ENCODE measurements at places on chromosomes 13 and 19.

DNA sequence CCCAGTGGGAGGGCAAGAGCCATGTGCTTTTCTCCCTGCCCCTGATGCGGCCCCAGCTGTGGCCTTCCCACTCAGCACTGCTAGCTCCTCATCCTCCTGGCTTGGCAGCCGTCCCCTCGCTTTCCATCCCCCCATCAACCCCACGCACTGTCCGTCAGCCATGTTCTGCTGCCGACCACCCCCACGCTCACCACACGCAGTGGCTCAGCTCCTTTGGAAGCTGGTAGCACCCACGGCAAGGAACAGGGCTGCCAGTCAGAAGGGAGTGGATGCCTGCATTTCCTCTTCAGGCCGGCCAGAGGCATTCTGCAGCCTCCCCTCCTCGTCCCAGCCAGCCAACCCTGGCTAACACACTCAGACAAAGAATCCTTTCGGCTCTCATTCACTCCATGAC, 6.3 kb downstream of the CALM3 start:
- no peak for DNase-seq

DNA sequence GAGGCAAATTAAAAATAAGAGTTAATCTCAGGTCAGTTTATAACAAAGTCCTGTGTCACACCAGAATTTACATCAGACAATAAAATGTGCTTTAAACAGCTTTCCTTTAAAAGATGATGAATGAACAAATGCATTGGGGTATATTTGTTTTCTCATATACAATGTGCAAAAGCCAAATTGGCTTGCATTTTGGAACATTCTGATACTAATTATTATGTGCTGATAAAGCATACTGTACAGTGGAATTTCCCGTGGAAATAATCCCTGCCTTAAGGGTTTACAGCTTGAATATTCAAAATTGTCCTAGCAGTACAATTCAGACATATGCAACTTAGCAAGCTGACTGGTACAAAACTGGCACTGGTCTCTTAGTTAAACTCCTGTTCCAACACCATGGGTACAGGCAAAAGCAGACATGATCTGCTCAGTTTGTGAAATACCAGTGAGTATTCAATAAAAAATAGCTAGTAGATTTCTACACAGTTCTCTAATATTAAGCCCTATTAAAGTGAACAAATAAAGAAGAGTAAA, 373.4 kb downstream of the SLITRK1 start:
- no peak for DNase-seq

DNA sequence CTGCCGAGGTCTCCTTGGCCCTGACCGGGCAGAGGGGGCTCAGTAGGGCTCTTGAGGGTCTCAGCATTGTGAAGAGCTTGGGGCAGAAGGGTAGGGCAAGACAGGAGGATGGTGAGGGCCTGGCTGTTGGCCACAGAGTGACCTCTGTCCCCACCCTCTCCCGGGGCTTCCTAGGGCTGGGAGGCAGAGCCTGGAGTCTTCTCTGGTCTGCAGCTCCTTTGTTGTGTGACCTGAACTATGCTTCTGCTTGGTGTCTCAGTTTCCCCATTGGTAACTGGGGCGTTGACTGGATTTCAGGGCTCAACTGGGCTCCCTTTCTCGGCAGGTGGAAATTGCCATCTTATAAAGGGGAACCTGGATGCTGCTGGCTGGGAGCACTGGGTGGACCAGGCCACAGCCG, 30.1 kb upstream of the PEPD start:
- DNase-seq = no peak

DNA sequence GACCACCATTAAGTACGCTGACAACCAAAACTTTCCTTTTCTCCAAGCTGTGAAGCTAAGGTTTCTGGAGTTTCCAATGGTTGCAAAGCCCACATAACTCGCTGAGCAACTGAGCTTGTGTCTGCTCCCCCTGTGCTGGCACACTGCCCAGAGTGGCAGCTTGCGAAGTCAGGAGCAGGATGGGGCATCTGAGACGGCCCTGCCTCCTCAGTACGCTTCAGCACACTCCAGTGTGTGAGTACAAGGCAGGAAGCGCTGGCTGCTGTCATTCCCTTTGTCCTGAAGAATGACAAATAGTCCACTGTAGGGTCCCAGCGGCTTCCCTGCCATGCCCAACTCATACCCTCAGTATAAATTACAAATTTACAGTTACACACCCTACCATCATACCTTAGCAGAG, 51.5 kb downstream of the SKA3 start:
- no peak for DNase-seq

DNA sequence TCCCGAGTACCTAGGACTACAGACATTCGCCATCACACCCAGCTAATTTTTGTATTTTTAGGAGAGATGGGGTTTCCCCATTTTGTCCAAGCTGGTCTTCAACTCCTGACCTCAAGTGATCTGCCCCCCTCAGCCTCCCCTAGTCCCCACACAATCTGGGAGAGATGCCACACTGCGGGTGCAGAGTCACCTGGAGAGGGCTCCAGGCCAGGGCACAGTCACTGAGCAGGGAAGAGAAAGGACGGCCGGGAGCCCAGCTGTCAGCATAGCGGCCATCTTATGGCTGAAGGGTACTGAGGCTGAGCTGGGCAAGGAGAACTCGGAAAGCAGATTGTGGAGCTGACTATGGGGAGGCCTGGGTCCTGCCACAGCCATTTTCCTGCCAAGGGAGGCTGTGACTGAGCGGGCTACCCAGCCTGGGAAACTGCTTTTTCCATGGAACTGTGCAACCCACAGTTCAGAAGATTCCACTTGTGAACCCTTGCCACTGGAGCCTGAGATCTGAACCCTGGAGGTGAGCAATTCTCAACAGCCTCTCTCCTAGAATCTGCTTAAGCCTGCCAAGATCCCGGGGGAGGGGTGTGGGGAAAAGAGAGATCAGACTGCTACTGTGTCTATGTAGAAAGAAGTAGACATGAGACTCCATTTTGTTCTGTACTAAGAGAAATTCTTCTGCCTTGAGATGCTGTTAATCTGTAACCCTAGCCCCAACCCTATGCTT, 109.2 kb downstream of the ZNF486 start:
- DNase-seq = no peak

GRCh38 chr13:34037636-34038540, 219.9 kb downstream of the RFC3 start:
- no peak for DNase-seq

- no peak for DNase-seq
Observed at GRCh38 chr19:19823916-19824315, 2.4 kb upstream of the ZNF506 start.

- no peak for DNase-seq
Observed at GRCh38 chr19:42150911-42151361, 18.7 kb upstream of the POU2F2 start.

DNA sequence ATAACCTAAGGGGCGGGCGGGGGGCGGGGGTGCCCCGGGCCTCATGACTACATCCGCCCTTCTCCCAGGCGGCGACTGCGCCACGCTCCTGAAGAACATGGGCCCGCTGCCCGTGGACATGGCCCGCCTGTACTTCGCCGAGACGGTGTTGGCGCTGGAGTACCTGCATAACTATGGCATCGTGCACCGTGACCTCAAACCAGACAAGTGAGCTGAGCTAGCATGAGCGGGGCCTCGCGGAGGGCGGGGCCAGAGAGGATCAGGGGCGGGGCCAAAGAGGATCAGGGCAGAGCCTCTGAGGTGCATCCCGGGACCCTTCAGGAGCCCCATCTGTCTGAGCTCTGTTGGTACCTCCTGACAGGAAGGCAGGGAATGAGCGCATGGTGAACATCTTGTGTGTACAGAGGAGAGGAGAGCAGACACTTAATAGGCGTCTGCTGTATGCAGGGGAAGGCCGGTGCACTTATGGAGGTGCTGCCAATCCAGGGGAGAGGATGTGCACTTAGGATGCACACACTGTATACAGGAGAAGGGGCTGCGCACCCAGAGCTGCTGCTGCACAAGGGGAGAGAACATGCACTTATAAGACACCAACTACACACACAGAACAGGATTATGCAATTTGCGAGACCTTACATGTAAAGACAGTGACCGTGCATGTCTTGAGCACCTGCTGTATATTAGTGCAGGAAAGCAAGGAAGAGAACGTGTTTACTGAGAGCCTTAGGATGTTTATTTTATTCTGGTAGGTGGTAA, 20.9 kb upstream of the PIK3R2 start:
- DNase-seq = no peak

DNA sequence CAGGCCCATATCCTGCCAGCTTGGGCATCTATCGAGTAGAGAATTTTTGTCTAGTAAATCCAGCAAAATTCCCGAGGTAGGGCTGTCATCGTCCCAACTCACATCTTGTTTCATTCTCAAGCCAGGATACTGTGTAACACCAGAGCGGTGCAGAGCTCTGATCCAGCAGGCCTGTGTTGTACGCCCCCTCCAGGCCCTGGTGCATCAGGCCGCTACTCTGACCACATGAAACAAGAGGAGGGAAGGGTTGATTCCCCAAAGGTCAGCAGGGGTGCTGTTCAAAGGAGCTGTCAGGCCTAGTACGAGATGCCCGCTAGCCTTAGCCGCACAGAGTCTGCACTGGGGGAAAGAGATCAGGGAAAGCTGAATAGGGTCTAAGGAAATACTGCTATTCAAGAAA, 276.0 kb downstream of the SLC7A1 start:
- no peak for DNase-seq

Data from T-helper 1 cell (primary cell).